Right forelimb (tissue), 1 donor: ENCODE measurements at places on chromosomes 5 and 9.
A peak's percentile ranks its signal among the peaks of the same experiment; 100 is the strongest.

- DNase-seq, result no peak
Measured at GRCh38 chr9:107593224-107593870, 103.8 kb upstream of the KLF4 start.

DNA sequence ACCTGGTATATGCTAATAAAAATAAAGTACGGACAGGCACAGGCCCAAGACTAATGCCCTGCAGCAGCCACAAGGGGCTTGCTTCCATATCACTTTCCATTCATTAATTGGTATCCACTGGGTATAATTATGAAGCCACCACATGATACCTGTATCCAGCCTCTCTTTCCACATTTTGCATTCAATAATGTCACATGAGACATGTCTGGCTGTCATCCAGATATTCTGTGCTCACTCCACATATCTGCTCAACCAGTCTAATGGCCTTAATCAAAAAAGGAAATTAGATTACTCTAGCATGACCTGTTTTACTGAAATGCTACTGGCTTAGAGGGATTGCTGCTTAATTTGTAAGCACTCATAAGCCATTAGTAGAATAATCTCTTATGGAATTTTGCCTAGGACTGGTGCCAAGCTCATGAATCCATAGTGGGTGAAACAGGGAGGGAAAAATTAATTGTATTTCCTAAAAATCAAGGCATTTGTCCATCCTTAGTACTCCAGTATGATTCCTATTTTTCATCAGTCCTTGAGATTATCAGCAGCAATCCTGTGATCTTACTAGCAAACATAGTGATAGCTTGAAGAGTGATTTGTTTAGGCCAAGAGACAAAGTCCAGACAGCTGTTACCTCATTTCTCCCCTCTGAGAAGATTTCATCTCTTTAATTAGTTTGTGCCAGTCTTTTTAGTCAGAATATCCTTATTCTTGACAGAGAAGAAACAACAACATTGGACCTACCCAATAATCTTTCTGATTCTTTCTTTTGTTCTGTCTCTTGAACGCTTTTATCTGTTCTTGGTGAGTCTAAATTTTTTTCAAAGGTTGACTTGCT lies 119.2 kb upstream of the ABCA1 start:
- DNase-seq, result no peak

DNA sequence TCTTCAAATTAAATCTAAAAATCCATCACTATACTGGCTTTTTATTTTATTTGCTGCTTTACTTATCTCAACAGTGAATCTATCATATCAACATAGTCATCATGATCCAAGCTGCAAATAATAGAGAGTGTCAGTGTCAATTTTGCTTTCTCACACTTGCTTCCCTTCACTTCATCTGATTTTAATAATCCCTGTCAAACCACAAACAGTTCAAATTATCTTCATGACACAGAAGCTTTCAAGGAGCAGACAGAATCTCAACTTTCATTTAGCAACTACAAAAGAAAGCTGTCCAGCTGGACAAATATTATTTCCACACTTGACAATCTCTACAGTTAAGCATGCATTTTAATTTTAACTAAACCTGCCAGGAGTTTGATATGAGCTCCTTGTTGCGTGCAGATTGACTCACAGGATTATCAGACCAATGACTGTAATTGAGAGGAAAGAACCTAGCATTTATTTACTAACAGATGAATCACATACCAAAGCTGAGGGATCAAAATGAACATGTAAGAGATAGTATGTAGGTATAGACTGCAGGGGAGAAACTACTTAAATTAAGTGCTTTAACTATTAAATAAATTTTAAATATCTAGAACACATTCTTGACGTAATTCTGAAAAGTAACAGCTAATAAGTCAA lies 56.0 kb downstream of the KIAA0825 start:
- no peak for DNase-seq

GRCh38 chr5:52898961-52899680 lies 90.0 kb upstream of the ITGA2 start:
- DNase-seq, result no peak

DNA sequence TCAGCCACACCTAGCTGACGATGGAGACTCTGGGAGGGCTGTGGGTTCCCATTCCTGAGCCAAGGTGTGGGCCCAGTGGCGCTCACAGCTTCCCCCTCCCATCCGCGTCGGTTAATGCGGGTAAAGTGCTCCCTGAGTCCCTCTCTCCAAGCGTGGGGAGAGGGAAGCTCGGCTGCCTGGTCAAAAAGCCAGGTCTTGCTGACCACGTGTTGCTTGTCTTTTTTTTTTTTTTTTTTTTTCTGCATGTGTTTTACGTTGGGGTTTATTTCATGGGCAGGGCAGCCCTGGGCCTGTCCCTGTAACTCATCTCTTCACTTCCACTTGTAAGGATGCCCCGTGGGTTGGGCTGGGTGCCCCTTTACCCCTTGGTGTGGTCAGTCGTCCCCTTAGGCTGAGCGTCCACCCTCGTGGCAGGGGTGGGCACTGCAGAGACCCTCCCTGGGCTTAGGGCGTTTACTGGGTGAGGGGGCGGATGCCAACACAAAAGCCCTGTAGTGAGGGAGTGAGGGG lies 11.9 kb downstream of the NKD2 start:
- DNase-seq, result no peak

- DNase-seq, result no peak
Measured at GRCh38 chr9:123933440-123934212, 3.7 kb upstream of the DENND1A start.

DNA sequence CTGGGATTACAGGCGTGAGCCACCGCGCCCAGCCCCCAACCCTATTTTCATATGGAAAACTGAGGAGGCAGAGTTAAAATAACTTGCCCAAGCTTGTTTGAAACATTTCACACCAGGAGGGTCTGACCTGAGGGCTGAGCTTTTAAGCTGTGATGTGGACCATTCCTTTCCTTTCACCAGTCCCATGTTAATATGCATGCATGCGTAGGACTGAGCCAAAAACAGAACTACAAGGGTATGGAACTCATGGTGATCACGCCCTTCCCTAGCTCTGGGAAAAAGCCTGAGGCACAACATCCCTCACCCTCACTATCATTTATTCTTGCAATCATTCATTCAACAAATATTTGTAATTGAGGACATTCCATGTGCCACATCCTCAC lies 87.4 kb upstream of the FAM169A start:
- DNase-seq, result no peak

GRCh38 chr5:133849116-133849515 lies 119.3 kb downstream of the C5orf15 start:
- peak; percentile 35 for DNase-seq

- no peak for DNase-seq
Measured at GRCh38 chr5:144173766-144174165, 3.1 kb downstream of the KCTD16 start.

GRCh38 chr5:91142386-91142785 lies 240.7 kb downstream of the ARRDC3 start:
- no peak for DNase-seq

- DNase-seq, result no peak
Measured at GRCh38 chr9:109931623-109932022, 151.6 kb downstream of the PALM2AKAP2 start.

DNA sequence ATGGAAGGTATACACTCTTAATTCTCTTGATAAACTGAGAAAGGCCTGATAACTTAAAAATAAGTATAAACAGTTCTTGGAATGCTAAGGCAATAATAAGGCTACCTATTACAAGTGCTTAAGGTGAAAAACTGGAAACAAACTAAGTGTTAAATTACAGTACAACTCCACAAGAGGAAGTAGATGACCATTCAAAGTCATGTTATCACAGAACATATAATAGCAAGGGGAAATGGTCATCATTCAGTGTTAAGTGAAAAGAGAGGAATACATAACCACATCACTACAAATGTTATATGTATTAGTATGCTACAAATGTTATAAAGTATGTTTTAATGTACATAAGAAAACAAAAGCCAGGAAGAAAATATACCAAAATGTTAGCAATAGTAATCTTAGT lies 135.9 kb downstream of the CCDC192 start:
- no peak for DNase-seq

DNA sequence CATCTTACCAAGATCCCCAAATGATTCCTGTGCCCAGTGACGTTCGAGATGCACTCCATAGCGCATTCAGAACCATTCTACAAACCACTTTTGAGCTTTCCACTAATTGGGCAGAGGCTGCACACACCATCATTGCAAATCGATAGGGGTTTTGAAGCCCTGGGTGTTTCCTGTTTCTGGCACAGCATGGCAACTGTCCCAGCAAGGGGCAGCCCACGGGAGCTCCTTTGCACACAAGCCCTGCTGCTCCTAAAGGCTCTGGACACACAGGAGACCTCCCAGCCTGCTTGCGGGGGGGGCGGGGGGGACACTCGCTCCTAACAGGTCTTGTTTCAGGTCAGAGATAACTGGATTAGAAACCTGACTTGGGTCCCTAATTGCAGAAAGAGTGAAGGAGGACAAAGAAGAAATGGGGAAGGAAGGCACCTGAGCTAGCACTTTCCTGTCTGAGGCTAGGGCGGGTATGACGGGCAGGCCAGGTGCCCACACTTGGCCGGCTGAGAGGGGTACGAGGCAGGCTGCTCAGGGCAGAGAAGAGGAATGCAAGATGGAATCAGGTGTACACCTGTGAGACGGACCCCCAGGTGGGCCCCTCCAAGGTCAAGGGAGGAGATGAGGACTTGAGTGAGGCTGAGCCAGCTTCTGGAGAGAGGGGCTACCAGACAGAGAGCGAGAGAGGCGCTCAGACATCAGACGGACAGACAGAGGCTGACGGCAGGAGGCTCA lies 820 bp downstream of the FBP1 start:
- DNase-seq, result peak; percentile 20

GRCh38 chr9:8134635-8135034 lies 335.1 kb upstream of the DMAC1 start:
- DNase-seq, result no peak

DNA sequence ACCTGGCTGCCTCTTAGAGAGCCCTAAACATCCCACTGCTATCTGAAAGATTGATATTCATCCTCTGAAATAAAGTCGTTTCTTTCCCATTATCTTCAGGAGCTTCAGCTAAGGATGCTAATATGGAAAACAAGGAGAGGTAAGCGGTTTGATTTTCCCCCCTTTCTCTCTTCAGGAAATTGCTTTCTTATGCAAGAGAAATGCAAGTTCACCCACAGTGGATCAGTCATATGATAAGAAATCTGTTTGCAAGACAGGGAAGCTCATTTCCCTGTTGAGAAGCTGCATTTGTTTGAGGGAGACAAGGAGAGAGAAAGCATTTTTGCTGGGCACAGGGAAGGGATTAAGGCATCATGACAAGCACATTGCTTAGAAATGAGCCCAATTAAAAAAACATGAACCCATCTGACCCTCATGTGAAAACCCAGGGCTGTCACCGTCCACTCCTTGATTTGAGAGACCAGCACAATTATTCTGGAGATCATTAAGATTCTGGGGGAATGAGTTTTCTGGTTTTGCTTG lies 53.7 kb upstream of the BOD1 start:
- no peak for DNase-seq

DNA sequence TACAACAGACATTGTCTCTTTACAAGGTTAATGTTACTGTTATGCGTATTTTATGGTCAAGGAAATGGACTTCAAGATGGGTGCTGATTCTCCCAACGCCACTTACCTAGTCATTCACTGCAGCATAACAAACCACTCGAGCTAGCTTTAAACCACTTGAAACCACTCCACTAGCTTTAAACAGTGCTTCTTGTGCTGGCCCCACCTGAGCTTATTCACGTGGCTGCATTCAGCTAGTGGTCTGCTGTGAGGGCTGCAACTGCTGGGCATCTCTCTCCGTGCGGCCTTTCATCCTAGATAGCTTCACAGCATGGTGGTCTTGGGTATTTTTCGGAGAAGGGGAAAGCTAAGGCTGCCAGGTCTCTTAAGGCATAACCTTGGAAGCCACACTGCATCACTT lies 3.5 kb upstream of the HRH2 start:
- no peak for DNase-seq

DNA sequence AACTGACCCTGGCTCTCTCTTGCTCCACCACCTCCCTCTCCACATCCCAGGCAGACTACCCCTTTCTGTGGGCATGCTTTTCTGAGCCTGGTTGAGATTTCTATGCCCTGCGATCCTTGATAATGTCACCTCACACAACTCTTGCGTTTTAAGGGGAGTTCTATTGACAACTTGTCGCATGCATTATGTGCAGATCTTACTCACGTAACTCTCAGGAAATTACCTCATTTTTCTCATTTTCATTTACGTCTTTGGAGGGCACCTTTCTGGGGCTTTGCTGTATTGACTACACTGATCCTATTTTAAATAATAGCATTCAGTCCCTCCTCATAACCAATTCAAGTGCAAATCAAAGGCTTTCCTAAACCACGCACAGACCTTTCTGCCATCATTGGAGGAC lies 140.4 kb upstream of the WWC1 start:
- DNase-seq, result no peak
